ENCODE measurements at places on chromosomes 12 and 14. TPM values are rescaled to one million over a fixed set of nuclear protein-coding genes. Genes with fewer than 3 reads are reported as not detected.

SLC6A13 gene
- 3.3 TPM for total RNA-seq

SYNDIG1L gene
- total RNA-seq, result not detected

TAS2R7 gene
- not detected for total RNA-seq

PTPRB gene
- total RNA-seq, result not detected

LRFN5 gene
- not detected for total RNA-seq

KRT4 gene
- not detected for total RNA-seq

GALNT8 gene
- 1.7 TPM for total RNA-seq

LIN7A gene
- total RNA-seq, result not detected

MORN3 gene
- total RNA-seq, result 2.4 TPM

RND1 gene
- 5.5 TPM for total RNA-seq

PLD4 gene
- not detected for total RNA-seq

COX8C gene
- total RNA-seq, result 1.2 TPM

RHOJ gene
- not detected for total RNA-seq

HOXC6 gene
- not detected for total RNA-seq

IFNG-AS1 gene
- not detected for total RNA-seq

ATL1 gene
- total RNA-seq, result 0.93 TPM

UBE3B gene
- 37.6 TPM for total RNA-seq

TIMELESS gene
- 61.6 TPM for total RNA-seq

ACRBP gene
- 6.1 TPM for total RNA-seq

GLT8D2 gene
- total RNA-seq, result 0.23 TPM

SLCO1C1 gene
- not detected for total RNA-seq

MIPOL1 gene
- total RNA-seq, result 0.46 TPM

HOXC11 gene
- total RNA-seq, result not detected

PCBP2 gene
- total RNA-seq, result 1,155 TPM

LRRK2 gene
- not detected for total RNA-seq

RTL1 gene
- not detected for total RNA-seq

DMAC2L gene
- total RNA-seq, result 18.9 TPM

KRT85 gene
- not detected for total RNA-seq

PTPN11 gene
- 92.4 TPM for total RNA-seq

CLEC2A gene
- total RNA-seq, result not detected

ITGB7 gene
- total RNA-seq, result 88.0 TPM

GSG1 gene
- not detected for total RNA-seq

STXBP6 gene
- total RNA-seq, result not detected

DLGAP5 gene
- 68.2 TPM for total RNA-seq

CYP46A1 gene
- 0.10 TPM for total RNA-seq

GPHB5 gene
- total RNA-seq, result not detected

OLR1 gene
- total RNA-seq, result not detected

GSC gene
- 0.19 TPM for total RNA-seq

TPPP2 gene
- not detected for total RNA-seq

TMEM179 gene
- not detected for total RNA-seq

FGD4 gene
- 1.7 TPM for total RNA-seq

PTPRQ gene
- total RNA-seq, result not detected

PDZRN4 gene
- not detected for total RNA-seq

KRT74 gene
- not detected for total RNA-seq

PTPRO gene
- total RNA-seq, result 0.28 TPM

OTOGL gene
- total RNA-seq, result not detected

RFX4 gene
- not detected for total RNA-seq

All from activated T-cell treated with anti-CD3 and anti-CD28 coated beads, Interleukin-2, amount 50 U/mL, for 72 hours (primary cell).